ENCODE measurements at places on chromosomes 6 and 20. TPM values are rescaled to one million over a fixed set of nuclear protein-coding genes. Genes with fewer than 3 reads are reported as not detected.

HLA-DOA gene
- not detected for total RNA-seq

MTO1 gene
- total RNA-seq, result 34.3 TPM

CD93 gene
- total RNA-seq, result 1.6 TPM

FBXO30 gene
- 14.9 TPM for total RNA-seq

PCMT1 gene
- total RNA-seq, result 80.2 TPM

BPIFB4 gene
- total RNA-seq, result not detected

MUC21 gene
- not detected for total RNA-seq

GHRH gene
- total RNA-seq, result not detected

GPLD1 gene
- total RNA-seq, result 0.46 TPM

CDH22 gene
- total RNA-seq, result not detected

SIRPB1 gene
- total RNA-seq, result not detected

SLC35D3 gene
- not detected for total RNA-seq

ADGRF4 gene
- 0.10 TPM for total RNA-seq

NUDT3 gene
- 15.7 TPM for total RNA-seq

FAM50B gene
- 11.7 TPM for total RNA-seq

OTOR gene
- not detected for total RNA-seq

GPX5 gene
- not detected for total RNA-seq

TUBB2B gene
- 3.9 TPM for total RNA-seq

MYCT1 gene
- total RNA-seq, result 6.0 TPM

TRAPPC3L gene
- total RNA-seq, result not detected

DDX43 gene
- 2.8 TPM for total RNA-seq

IL17A gene
- total RNA-seq, result not detected

HDGFL1 gene
- total RNA-seq, result not detected

SLC32A1 gene
- total RNA-seq, result not detected

AGER gene
- total RNA-seq, result 0.30 TPM

GPR63 gene
- total RNA-seq, result 0.20 TPM

RWDD1 gene
- total RNA-seq, result 14.2 TPM

CCN5 gene
- 3.0 TPM for total RNA-seq

SLC13A3 gene
- total RNA-seq, result 2.2 TPM

GFRAL gene
- total RNA-seq, result not detected

KCNK5 gene
- total RNA-seq, result 0.03 TPM

VPS16 gene
- total RNA-seq, result 54.2 TPM

EEF1E1 gene
- 31.3 TPM for total RNA-seq

VGLL2 gene
- total RNA-seq, result not detected

BTN1A1 gene
- total RNA-seq, result not detected
